Motor neuron (in vitro differentiated cells): ENCODE measurements at places on chromosomes 13 and 19. TPM values are rescaled to one million over a fixed set of nuclear protein-coding genes. Genes with fewer than 3 reads are reported as not detected.

DNA sequence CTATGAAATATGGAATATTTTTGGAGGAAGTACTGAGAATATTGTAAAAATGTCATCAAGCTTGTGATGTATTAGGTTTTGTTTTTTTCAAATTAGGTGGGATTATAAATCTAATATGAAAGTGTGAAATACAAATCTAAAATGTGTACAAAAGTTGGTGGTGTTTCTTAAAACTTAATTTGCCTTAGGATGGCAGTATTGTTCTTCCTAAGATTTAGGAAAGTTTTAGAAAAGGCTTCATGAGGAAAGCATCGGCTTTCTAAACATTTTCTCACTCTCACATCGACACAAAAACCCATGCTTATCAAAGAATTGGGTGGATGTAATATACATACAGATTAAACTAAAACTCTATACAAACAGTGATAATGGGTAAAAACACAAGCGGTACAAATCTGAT is 972.0 kb upstream of the PCDH20 start:
- no peak for ATAC-seq

The TMEM190 gene
- total RNA-seq: 0.46 TPM in 1 of 2 replicates, not detected in the other

DNA sequence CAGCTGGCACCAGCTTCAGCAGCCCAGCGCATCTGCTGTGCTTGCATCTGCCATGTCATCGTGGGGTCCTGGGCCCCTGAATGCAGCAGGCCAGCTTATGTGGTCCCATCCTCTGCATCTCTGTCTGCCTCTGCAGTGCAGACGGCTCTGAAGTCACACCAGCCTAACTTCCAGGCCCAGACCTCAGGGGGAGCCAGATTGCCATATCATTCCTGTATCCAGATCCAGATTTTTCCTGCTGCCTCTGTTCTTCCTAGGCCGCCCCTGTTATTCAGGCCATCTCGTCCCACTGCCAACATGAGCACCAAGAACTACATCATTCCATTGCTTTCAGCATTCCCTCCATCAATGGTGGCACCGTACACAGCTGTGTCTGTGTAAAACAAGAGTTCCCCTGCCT is 571.6 kb downstream of the UQCRFS1 start:
- ATAC-seq: no peak

DNA sequence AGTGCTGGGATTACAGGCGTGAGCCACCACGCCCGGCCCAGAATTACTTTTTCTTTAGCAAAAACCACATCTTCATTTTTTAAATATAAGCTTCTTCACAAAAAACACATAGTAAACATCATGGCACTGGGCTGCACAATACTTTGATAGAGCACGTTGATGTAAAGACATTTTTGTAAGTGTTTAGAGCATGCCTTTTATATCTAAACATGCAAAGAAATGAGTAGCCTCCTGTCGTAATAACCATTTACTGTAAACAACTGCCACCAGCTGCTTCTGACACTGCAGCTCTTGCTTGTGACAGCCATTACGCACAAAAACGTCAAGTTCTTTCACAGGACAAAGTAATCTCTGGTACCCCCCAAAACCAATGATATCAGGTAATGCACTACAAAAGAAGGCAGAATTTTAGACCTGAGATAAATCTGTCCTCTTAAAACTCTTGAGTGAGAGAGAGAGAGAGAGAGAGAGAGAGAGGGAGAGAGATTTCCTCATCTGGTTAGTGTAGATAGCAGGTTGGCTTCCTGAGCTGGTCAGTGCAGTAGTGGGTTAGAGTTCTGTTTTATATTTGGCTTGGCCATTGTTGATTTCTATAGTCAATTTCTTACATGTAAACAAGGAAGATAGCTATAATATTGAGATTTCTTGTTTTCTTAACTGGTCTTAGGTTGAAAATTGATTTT is 6.7 kb upstream of the ZNF548 start:
- ATAC-seq: no peak

DNA sequence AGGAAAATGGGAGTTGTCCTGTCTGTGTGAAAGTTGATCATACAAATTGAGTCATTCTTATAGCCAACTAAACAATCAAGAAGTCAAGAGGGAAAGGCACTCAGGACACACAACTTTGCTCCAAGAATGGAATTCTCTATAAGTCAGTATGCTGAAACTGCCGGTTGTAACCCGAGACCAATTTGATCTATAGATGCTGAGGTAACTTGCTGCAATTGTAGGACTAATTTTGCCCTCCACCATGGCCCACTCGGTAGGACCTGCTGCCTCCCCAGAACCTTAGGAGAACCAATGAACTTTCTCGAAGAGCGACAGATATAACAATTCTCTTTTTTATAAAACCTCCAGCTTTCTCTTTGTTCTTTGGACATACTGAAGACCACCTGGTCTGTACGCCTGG is 157.0 kb downstream of the RNF17 start:
- no peak for ATAC-seq

The ZNF211 gene
- total RNA-seq: 20.9 and 21.9 TPM in 2 replicates

DNA sequence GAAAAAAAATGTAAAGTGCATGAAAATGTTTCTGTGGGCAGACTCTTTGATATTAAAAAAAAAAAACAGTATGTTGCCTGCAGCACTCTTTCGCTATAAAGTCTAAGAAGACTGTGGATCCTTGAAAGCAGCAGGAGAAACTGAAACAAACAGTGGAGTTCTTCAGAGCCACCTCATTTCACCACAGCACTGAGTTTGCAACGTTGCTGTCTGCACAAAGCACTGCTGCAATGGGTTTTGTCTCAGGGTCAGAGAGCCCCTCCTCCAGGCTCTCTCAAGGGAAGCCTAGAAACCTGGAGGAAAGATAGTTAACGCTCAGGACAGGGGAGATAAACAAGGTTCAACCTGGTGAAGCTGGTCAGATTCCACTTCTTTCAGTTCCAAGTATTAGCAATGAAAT is 248.7 kb downstream of the EFNB2 start:
- no peak for ATAC-seq

GRCh38 chr19:42188665-42189064 is 28.8 kb downstream of the DEDD2 start:
- ATAC-seq: no peak

- no peak for ATAC-seq
These were observed 61.2 kb downstream of the RFC3 start for GRCh38 chr13:33879118-33879517.

The SRRM5 gene
- total RNA-seq: 2.3 and 2.6 TPM in 2 replicates

GRCh38 chr13:105920370-105920769 is 615.1 kb downstream of the EFNB2 start:
- peak; percentile 71 for ATAC-seq

GRCh38 chr19:2274185-2274711 is 7.7 kb downstream of the PEAK3 start:
- ATAC-seq: no peak

The PEG3 gene
- 0.05 and 0.08 TPM in 2 replicates for total RNA-seq

DNA sequence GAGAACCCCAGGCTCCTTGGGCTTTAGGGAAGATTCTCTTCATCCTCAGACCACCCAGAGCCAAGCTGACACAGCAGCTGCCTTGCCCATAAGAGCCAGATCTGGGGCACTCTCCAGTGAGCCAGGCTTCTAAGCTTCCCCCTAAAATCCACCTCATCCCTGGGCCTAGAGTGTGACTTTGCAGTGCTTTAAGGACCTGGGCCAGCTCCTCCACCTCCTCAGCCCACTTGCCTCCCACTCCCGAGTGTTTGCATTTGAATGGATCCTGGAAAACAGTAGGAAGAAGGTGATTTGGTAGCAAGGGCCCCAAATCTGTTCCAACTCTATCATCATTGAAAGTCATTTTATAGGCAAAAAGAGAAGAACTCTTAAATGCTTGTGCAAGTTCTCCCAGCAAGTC is 108.7 kb upstream of the UBL3 start:
- ATAC-seq: no peak

DNA sequence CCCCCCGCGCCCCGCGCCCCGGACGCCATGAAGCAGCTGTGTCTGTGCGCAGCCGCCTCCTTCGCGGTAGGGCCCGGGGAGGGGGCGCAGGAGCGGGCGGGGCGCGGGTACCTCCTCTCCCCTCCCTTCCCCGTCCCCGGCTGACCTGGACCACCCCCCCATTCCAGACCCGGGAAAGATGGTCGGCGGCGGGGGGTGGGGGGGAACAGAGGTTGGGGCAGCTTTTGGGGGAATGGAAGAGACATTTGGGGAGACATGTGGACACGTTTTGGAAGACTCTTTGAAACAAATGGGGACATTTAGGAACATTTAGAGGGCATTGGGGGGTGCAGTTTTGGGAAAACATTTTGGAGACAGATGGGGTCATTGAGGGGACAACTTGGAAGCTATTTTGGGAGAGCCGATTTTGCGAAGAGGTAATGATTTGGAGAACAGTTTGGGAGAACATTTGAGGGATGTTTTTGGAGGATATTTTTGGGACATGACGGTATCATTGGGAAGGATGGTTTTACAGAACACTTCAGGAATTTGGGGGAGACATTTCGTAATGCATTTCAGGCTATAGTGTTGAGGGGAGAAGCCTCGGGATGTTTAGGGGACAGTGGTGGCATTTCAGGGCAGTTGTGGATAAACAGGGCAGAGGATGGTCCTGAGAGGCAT is 16.1 kb downstream of the ANKRD24 start:
- peak; percentile 67 for ATAC-seq
